ENCODE measurements at places on chromosomes 5 and 9. TPM values are rescaled to one million over a fixed set of nuclear protein-coding genes. Genes with fewer than 3 reads are reported as not detected.

- no peak for DNase-seq
These were observed 934.7 kb downstream of the CDH12 start for GRCh38 chr5:21918451-21918850.

DNA sequence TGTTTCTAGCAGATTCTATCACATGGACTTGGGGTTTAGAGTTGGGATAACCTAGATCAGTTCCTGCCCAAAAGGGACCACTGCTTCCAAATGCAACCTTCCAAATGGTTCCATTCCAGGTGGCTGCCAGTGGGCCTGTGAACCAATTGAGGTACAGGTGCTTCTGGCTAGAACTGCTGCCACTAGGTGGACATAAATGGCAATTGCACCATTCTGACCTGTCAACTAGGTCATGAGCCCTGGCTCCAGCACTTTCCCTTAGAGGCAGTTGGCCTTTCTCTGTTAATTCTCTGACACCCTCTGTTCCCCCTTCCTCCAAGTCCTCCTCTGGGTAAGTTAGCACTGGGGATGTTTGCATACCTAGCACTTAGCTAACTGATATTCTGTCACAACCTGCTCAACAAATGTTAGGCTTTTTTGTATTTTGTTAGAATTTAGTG lies 16.6 kb upstream of the HEMGN start:
- DNase-seq: no peak

- DNase-seq: no peak
These were observed 1.5 kb downstream of the AFF4 start for GRCh38 chr5:132961887-132962286.

DNA sequence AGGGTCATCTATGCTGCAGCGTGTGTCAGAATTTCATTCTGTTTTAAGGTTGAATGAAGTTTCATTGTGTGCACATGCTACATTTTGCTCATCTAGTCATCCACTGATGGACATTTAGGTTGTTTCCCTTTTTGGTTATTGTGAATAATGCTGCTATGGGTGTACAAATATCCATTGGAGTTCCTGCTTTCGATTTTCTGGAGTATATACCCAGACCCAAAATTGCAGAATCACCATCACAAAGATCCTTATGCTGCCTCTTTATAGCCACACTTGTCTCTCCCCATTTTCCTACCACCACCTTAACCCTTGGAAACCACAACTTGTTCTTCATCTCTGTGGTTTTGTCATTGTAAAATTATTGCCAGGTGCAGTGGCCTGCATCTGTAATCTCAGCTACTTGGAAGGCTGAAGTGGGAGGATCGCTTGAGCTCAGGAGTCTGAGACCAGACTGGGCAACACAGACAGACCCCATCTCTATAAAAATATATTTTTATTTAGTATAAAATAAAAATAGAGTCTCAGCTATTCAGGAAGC lies 166.2 kb downstream of the HSD17B3 start:
- DNase-seq: no peak

DEPDC1B gene
- 9.8 TPM for total RNA-seq

DNA sequence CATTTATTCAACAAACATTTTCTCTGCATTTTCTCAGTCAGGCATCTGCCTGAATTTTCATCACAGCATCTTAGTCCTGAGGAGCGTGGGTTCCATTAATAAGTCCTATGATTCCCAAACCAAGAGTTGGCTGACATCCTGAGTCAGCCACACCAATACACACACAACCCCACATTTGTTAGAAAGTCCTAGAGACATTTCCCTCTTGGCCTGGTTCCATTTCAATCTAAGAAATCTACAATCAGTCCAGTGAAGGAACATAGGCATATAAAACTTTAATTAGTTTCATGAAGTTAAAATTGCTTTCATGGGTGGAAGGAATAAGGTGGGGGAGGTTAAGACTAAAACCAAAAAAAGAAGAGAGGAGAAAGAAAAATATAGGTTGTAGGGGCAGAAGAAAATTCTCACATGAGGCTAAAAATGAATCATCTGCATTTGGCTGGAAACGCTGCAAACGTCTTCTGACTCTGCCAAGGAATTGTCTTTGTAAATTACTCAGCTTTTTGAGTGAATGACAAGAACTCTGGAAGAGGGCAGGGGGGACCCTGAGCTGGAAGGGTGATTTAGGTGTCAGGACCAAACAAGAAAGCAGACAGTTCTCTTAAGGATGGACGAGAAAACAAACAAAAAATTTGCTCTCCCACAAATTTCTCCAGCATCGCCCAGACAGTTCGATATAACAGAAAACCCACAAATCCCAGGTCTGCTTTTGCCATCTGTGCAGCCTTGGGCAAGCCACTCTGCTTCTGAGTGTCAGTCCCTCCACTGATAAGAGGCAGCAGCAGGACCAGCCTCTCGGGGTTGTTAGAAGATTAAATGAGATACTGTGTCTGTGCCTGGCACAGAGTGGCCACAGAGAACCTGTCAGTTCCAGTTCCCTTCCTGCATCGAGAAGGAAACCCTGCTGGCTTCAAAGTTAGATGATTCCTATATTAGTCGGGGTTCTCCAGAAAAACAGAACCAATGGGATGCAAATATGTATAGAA lies 289.7 kb downstream of the CDK5RAP2 start:
- no peak for DNase-seq

DNA sequence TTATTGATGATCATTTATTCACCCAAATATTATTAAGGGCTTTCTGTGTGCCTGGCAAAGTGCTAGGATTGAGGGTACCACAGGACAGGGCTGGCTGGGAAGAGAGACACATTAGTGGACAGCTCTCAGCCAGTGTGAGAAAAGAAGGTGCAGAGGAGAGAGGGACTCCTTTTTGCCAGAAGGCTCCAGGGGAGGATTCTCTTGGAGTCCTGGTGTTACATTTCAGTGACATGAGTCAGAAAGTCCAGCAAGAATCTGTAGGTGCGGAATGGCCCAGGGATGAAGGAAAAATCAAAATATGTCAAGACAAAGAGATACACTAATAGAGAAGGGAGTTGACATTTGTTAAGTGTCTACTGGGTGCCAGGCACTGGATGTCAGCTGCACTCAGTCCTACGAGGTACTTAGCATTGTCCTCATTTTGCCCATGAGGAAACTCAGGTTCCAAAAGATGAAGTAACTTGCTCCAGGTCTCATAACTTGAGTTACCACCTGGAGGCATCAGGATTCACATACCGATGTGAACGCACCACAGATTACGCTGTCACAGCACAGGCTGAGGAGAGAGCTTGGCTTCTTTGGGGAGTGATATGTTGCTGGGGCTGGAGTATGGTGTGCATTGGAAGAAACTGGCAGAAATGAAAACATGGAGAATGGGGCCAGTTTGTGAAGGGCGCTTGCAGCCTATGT lies 60.5 kb downstream of the RASGRF2 start:
- DNase-seq: no peak

DNA sequence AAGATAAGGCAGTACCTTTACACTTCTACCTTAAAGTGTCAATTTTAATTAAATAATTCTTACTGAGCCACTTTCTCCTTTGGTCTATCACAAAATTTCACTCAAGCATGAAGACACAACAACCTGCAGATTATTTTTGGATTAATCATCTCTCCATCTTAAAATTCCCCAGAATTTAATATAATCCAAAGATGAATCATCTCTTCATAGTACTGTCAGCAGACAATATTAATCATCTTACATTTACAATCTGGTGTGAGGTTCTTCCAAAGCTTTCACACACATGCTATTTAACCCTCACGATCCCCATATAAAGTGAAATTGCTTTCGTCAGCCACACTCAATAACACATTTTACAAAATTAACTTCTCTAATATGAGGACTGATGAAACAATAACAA lies 43.0 kb downstream of the LHFPL2 start:
- no peak for DNase-seq

PPIC gene
- 25.1 TPM for total RNA-seq

LCN1 gene
- total RNA-seq: not detected

- no peak for DNase-seq
These were observed 42.4 kb downstream of the TNFSF8 start for GRCh38 chr9:114887963-114888362.

PITX1 gene
- total RNA-seq: 3.6 TPM

KIF12 gene
- 0.22 TPM for total RNA-seq

- no peak for DNase-seq
These were observed 13.8 kb downstream of the FAM78A start for GRCh38 chr9:131262327-131263032.

DNA sequence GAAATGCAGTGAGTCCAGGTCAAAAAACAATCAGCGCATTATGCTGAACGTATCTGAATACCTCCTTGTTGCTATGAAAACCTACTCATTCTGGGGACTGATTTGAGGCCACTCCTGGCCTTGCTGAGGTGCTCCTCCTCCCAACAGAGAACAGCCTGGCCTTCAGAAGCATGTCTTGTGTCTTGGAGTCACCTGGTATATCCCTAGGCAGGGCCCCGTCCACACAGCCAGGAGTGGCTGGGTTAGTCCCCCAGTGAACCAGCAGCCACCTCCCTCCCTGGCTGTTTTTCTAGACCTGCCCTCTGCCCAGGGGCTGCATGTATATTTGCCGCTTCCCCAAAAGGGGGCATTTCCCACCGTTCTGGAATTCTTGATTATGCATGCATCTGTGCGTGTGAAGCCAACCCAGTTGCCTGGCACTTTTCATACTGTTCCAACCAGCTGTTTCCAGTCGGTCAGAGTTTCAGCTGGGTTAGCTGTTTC lies 99.2 kb upstream of the SPATA31C2 start:
- no peak for DNase-seq

- DNase-seq: peak; percentile 53
These were observed 235.0 kb downstream of the FANCC start for GRCh38 chr9:95082401-95083084.

MRPS27 gene
- total RNA-seq: 39.5 TPM

TRIO gene
- total RNA-seq: 192 TPM

GRCh38 chr5:61966296-61966955 lies 339.6 kb upstream of the KIF2A start:
- DNase-seq: no peak

DNA sequence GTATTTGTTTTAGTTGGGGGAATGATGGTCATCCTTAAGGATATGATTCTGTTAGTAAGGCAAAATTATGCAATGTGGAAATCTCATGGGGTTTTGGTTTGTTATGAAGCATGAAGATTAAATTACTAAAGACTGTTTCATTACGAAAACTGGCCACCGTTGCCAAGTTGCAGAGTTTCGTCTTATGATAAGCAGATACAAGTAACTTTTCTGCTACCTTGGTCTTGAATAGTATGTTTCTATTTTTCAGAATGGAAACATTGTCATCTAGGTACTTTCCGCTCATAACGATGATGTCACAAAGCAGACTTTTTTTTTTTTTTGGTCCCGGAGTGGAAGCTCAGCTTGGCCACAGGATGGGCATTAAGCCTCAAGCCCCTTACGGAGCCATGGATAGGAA lies 4.2 kb downstream of the CCNI2 start:
- peak; percentile 85 for DNase-seq

DNA sequence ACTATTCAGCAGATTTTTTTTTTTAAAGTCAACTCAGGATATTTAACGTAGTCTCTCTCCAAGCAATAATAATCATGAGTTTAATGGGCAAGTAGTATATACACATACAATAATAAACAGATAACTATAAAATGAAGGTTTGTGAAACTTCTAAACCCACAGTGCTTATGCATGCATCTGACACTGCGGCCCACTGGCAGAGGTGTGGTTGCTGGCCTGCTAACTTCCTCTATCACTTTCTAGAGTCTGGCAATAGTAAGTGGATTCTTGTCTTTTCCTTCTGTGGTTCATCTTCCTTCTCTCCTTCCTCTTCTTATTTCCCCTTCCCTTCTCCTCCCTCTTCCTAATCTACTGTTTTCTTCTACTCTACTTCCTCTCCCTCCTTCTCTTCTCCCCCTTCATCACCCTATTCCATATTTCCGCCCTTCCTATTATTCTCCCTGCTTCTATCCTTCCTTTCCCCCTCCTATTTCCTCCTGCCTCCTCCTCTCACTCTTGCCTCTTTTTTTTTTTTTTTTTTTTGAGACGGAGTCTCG lies 18.6 kb upstream of the AGXT2 start:
- DNase-seq: no peak

GRCh38 chr5:102902647-102903046 lies 147.5 kb downstream of the PAM start:
- no peak for DNase-seq

SELENOP gene
- total RNA-seq: 801 TPM

PFDN1 gene
- 42.7 TPM for total RNA-seq

DNA sequence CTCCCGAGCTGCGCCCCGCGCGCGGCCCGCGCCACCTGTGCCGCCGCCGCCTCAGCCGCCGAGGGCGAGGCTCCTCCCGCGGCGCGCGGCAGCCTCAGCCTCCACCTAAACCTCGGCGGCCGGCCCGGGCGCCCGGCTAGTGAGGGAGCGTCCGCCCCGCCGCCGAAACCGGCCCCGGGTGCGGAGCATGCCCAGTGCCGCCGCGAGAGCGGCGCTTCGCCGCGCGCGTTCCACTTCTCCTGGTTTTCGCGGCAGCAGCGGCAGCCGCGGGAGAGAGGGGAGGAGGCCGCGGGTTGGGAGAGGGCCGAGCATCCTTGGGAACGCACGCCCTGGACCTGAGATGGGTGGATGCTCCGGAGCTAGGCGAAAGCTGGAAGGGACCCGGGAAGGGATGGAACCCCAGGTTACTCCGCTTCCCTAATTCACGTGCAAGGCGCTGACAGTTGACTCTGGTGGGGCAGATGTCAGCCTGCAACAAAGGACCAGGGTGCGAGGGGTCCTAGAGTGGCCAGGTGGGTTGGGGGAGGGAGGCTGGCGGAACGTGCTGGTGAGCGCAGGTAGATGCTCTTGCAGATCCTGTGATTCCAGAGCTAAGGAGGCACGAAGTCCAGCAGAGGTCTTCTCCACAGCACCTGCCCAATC lies at the start of gene CTNND2:
Gene CTNND2 (minus strand): TSS at position 182 of the 642 bp plus-strand sequence. CDS start 593 bp downstream, outside the sequence.
- DNase-seq: no peak

DNA sequence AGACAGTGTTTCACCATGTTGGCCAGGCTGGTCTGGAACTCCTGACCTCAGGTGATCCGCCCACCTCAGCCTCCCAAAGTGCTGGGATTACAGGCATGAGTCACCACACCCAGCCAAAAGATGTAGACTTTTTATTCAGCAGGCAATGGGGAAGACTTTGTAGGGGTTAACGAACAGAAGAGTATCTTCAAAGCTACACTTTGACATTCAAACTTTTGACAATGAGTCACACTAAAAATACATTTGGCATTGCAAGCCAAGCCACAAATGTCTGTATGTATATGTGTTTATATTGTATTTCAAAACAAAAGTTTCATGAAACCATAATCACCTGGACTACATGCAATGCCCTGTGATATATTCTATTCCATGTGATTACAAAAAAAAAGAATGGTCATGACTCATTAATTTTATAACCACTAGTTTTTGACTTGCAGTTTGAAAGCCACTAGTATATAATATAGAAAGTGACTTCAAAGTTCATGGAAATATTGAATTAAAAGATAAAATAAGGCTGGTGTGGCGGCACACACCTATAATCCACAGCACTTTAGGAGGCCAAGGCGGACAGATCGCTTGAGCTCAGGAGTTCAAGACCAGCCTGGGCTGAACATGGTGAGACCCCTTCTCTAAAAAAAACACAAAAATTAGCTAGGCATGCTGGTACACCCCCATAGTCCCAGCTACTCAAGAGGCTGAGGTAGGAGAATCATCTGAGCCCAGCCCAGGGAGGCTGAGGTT lies 8.3 kb downstream of the DIMT1 start:
- no peak for DNase-seq

- no peak for DNase-seq
These were observed 66.7 kb downstream of the PCDH1 start for GRCh38 chr5:141811287-141812155.

MGAT4B gene
- 71.7 TPM for total RNA-seq

- no peak for DNase-seq
These were observed 648.2 kb downstream of the MAT2B start for GRCh38 chr5:164153469-164154172.
